ENCODE measurements at places on chromosomes 7 and 10.
A peak's percentile ranks its signal among the peaks of the same experiment; 100 is the strongest.

GRCh38 chr7:89238156-89238555 is 442.6 kb upstream of the TEX47 start:
- DNase-seq: peak; percentile 52

DNA sequence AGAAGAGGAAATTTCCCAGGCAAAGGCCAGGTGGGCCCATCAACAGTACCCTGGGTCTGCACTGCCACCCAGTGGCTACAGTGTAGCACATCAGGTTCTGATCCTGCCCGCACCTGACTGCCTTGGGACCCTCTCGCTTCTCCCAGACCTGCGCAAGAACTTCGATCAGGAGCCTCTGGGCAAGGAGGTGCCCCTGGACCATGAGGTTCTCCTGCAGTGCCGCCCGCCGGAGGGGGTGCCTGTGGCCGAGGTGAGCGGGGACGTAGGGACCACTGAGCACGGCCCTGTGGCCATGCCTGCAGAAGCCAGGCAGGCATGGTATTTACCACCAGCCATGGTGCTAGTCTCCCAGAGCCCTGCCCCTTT is 33.9 kb upstream of the SLC29A3 start:
- peak; percentile 58 for DNase-seq

- no peak for DNase-seq
Observed at GRCh38 chr10:52446391-52446790, 132.3 kb downstream of the DKK1 start.

DNA sequence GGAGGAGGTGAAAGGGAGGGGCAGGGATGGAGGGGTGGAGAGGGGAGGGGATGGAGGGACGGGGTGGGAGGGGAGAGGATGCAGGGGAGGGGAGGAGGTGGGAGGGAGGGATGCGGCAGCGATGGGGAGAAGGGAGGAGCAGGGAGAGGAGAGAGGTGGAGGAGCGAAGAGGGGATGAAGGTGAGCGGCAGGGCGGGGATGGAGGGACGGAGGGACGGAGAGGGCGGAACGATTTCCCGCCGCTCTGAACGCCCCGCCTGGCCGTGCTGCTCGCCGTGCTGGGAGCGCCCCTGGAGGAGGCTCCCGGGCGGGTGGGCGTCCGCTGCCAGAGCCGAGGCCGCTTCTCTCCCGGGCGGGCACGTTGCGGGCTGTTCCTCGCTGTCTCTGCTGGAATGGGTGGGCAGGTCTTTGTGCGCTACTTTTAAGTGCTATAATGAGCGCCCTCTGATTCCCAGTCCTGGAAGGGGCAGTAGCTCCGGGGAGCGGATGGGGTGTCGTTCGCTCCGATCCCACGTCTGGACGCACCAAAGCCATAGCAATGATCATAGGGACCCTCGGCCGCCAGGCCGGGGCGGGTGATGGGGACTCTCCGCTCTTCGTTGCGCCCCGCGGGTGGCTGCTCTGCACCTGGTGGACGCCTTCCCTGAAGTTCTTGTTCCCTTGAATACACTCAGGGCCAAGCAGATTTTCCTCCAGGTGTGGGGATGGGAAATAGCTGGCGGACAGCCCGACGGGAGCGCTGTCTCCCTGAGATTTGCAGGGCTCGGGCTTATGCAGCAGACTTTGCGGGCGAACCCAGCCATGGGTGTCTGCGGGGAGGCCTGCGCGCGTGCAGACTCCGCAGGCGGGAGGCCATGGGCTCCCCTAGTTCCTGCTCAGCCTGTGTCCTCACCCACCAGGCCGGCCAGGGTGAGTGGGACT is 81.1 kb upstream of the CPXM2 start:
- no peak for DNase-seq

- no peak for DNase-seq
Observed at GRCh38 chr10:34956756-34957155, 133.4 kb downstream of the CUL2 start.

DNA sequence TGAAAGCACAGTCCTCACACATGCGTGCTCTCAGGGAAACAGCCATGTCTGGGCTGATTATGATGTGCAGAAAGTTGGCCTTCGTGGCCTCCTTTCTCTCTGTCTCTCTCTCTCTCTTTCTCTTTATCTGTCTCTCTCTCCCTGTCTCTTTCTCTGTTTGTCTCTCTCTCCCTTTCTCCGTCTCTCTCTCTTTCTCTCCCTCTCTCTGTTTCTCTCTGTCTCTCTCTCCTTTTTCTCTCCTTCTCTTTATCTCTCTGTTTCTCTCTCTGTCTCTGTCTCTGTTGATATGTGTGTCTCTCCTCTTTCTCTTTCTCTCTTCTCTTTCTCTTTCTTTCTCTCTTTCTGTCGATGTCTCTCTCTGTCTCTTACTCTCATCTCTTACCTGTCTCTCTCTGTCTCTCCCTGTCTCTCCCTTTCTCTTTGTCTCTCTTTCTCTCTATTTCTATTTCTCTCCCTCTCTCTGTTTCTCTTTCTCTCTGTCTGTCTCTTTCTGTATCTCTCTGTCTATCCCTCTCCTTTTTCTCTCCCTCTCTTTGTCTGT is 105.4 kb upstream of the MPP7 start:
- no peak for DNase-seq

DNA sequence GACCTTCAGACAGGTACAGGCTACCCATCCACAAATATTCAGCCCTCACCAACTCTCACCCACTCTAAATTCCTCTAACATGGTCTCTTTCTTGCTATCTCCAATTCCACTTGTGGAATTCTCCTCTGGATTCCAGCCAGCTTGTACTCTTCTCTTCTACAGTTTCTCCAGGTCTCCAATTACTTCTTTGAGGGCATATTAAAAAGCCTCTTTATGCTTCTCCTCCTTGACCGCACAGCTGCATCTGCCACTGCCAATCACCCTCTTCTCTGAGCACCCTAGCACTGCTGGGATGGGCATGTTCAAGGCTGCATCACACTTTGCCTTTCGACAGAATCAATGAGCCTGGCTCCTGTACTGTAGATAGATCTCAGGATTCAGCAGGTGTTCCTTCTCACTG is 101.5 kb upstream of the ANKRD1 start:
- no peak for DNase-seq

DNA sequence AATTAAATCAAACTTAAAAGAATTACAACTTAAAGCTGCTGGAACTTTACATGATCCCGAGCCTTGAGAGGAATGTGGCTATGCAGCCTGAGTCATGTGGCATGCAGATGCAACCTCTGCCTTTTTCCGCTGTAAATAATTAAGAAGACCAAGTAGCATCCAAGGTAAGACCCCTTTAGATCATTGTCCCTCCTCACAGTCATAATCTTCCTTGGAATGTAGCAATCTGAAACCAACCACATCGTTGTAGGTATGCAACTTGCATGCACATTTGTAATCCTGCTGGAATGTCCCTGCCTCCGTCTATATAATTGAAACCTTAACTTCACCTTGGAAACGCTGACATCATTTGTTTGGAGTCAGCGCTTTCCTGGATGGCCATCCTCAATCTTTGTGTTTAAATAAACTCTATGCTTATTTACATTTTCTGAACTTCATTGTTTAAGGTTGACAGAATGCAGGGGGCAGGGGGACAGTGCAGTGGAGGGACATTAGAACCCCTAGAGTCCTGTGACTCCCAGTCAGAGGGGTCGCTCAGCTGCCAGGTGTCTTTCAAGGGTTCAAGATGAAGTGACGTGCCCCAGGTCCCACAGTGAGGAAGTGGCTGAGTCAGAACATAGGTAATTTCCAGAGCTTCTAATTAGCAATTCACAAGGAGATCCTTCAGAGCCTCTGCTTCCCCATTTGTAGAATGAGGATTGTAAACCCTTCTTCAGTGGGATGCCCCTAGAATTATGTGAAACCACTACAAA is 110.7 kb downstream of the RALA start:
- DNase-seq: peak; percentile 64

DNA sequence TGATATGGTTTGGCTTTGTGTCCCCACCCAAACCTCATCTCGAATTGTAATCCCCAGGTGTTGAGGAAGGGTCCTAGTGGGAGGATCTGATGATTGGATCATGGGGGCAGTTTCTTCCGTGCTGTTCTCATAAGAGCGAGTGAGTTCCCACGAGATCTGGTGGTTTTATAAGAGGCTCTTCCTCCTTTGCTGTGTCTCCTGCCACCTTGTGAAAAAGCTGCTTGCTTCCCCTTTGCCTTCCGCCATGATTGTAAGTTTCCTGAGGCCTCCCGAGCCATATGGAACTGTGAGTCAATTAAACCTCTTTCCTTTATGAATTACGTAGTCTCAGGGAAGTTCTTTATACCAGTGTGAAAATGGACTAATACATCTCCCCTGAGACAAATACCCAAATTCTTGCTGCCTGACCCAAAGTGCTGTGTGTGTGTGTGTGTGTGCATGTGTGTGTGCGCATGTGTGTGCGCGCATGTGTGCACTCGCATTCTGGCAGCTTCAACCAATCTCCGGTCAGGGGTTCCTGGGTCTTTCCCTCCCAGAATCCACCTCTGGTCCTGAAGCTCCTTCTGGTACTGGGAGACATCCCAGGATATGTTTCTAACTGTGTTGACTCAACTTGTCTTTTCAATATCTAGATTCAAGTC is 98.1 kb upstream of the LRRC4 start:
- no peak for DNase-seq

- DNase-seq: no peak
Observed at GRCh38 chr10:129334266-129334665, 132.8 kb upstream of the MGMT start.

GRCh38 chr10:6074489-6075301 is 12.5 kb upstream of the IL2RA start:
- peak; percentile 39 for DNase-seq

- no peak for DNase-seq
Observed at GRCh38 chr7:45027774-45028114, 27.7 kb downstream of the CCM2 start.

- no peak for DNase-seq
Observed at GRCh38 chr10:97650726-97651125, 10.3 kb downstream of the PI4K2A start.

GRCh38 chr10:95414844-95415485 is 124.2 kb upstream of the PDLIM1 start:
- DNase-seq: no peak

DNA sequence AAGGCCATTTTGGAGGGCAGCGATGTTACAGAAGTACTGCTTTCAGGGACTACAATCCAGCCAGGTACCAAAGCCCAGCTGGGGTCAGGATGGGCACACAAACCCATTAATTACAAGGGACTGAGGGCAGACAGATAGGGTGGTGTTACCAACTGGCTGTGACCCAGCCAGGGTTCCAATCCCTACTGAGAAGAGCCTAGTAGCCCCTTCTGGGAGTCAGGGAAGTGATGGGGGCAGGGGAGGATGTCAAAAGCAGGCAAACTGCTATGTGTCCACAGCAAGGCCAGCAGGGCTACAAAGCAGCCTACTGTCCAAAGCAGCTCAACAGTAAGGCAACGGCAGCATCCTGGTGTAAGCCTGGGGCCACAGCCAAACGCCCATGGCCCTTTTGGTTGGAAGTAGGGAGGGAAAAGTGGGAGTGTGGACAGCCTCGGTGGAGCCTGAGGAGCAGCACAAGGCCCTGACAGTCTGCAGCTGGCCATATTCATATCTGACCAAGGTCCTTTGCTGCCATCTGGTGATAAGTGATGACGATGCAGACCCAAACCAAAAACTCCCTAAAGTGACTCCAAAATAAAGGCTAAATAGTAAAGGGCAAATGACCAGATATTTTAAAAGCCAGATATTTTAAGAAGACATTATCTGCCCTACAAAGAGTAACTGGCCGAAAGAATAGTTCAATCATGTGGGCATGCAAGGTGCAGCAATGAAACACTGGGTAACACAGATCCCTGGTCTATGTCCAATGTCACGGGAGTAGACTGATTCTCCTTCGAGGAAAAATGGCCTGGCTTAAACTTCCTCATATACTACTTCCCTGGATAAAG is 56.9 kb downstream of the XPNPEP1 start:
- peak; percentile 35 for DNase-seq

DNA sequence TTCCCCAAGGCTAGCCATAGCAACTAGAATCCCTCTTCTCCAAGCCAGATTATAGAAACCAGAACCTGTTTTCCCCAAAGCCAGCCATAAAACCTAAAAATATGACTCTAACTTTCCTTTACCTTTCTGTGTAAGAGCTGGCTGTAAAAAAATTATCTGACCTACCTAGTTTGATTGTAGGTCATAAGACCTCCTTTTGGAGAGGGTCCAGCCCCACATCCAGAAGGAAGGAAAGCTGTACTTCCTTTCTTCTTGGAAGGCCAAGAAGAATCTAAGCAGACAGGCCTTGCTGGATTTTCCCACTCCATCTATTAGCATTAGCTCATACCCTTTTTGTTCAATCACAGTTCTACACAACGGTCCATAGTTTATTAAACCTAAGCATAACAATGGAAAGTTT is 1006.3 kb downstream of the SORCS3 start:
- no peak for DNase-seq

GRCh38 chr7:80359476-80359875 is 152.4 kb downstream of the GNAT3 start:
- DNase-seq: no peak

GRCh38 chr7:1738956-1739355 is 68.9 kb downstream of the ELFN1 start:
- DNase-seq: no peak

GRCh38 chr10:107767185-107767584 is 602.7 kb upstream of the SORCS1 start:
- peak; percentile 11 for DNase-seq

GRCh38 chr7:82007315-82007714 is 237.5 kb upstream of the HGF start:
- DNase-seq: no peak

- no peak for DNase-seq
Observed at GRCh38 chr10:88262591-88263234, 320.4 kb downstream of the RNLS start.

DNA sequence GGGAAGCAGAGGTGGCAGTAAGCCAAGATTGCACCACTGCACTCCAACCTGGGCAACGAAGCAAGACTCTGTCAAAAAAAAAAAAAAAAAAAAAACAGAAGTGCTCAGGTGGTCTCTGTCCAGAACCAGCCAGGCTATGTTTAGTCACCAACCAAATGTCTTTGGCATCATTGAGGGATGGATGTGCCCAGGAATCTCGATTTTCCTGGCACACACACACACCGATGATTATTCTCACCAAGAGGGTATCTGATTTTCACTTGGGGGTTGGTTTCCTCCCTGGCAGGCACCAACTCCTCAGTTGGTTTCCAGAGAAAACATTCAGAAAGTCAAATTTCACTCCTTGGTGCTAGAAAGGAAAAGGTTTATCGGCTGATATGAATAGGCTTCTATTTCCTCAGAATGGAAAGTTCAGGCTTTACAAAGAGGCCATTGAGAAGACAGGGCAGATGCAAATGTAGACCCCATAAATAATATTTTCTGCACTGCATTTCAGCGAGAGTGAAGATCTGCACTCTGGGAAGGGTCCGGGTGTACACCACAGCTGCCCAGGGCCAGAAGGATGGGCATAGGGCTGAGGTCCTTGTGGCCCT is 154.8 kb downstream of the TNS3 start:
- DNase-seq: no peak

All from AG08395 (cell line).